ENCODE measurements at places on chromosomes 12 and 14.

DNA sequence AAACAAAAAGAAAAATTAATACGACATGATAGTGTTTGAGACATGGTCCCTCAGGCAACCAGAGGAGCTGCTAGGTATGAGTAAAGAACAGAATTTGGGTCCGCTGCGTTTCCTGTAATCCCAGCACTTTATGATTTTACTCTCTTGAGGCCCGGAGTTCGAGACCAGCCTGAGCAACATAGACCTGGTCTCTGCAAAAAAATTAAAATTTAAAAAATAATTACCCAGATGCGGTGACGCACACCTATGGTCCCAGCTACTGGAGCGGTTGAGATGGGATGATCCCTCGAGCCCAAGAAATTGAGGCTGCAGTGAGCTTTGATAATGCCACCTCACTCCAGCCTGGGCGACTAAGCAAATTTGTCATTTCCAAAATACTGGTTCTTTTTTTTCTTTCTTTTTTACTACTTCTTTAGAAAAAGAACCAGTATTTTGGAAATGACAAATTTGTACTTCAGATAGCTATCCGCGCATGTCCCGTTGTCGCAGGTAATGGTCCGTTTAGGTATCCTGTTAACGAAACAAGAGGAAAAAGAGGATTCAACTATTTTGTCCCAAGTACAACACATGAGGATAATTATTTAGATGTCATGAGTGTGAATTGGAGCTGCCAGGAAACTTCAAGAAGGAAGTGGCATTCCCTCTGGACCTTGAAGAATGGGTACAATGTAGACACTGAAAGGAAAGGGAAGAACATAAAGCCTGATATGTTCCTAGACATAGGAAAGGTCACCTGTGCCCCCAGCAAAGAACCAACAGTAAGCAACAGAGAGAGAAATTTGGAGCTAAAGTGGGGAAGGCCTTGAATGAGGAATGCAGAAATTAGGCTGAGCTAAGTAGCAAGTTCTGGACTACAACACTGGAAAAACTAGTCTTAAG, 1.2 kb upstream of the HECTD1 start:
- peak; percentile 37 for DNase-seq

DNA sequence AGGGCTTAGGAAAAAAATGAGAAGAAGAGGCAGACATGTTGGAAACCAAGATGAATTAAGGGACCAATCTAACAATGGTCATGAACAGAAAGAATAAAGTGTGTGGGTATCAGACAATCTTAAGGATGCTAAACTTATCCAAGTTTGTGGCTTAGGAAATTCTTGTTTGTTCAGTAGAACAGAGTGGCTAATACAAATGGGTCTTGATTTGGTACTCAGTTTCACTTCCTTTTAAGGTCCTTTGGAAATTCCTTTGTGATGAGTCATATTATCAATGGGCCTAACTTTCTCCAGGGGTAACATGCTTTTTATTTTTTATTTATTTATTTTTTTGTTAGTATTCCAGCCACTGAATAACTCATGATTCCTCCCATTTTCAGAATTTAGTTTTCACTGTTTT, 1154.7 kb upstream of the FLRT2 start:
- DNase-seq, result no peak

DNA sequence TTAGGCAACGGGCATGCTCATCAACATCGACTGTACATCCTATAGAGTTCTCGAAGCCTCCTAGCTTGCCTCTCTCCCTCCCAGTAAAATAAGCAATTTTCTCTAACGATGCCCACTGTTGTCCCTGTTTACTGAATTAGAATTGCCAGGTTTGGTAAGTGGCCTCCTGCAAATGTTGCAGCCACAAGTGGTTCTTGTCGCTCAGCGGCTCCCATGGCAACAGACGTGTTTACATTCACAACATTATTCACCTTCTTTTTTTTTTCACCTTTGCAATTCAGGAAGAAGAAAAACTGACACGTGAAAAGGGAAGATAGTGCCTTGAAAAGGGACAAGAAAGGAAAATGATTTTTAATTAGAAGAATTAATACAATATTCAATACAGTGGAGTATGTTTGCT, 100.9 kb upstream of the PKP2 start:
- DNase-seq, result no peak

- no peak for DNase-seq
These were observed 64.7 kb downstream of the SPPL3 start for GRCh38 chr12:120839503-120839902.

DNA sequence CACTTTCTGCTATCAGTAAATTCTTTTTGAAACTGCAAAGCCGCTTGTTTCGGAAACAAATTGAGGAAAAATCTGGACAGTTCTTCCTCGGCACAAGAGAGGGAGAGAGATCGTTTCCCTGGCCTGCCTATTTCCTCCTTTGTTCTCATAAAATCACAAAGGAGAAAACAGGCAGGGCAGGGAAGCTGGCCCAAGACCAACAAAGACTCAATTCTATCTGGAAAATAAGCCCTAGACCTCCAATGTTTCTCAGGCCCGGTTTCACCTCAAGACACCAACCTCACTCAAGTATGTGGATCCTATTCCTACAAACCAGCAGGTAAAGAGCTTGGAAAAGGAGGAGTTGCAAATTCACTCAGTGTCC, 19.5 kb downstream of the DICER1 start:
- DNase-seq, result no peak

DNA sequence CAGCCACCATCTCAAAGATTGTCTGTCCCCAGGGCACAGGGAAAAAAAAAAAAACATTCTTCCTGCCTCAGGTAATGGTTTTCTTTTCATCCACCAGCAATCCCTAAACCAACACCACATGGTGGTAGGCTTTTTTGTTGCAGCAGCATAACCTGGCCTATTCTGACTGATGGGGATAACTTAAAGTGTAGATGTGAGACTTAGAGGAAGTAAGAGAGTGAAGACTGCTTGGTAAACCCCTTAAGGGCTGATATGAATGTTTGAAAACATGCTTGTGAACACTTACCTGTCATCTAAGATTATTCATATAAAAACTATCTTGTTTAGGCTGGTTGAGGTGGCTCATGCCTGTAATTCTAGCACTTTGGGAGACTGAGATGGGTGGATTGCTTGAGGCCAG, 130.2 kb upstream of the RAP1B start:
- DNase-seq, result no peak

DNA sequence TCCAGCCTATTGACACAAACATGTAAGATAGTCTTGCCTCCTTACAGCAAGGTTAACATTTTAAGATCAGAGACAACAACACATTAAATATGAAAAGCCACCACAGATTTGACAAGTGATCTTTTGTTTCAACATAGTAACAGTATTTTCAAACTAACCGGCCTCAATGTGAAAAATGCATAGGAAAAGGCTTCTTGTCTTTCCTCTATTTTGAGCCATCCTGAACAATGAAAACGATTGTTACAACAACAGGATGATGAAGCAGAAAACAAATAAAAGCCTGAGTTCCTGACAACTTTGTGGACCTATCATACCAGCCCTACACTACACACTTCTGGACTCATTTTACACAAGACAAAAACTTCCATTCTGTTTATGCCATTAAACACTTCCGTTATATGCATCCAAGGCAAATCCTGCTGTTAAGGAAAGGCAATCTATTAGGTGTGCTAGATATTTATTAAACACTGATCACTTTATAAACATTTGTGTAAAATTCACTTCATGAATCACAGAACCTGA, 37.3 kb downstream of the BAZ1A start:
- DNase-seq, result no peak

DNA sequence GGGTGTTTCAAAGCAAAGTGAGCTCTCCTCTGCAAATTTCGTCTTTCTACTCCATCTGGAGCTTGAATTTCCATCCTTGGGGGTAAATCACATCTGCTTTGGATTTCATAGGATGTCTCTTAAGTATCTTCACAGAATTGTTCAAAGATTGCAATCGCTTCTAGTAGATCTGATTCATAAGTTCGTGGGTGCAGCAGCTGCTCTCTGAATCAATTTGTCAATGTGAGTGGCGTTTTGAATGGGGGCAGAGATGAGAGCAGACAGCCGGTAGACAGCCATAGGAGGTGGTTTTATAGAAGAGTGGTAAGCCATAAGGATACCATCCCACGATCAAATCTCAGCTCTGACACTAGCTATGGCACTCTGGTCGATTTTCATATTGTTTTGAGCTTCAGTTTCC, 146.0 kb upstream of the RPH3A start:
- DNase-seq, result no peak

DNA sequence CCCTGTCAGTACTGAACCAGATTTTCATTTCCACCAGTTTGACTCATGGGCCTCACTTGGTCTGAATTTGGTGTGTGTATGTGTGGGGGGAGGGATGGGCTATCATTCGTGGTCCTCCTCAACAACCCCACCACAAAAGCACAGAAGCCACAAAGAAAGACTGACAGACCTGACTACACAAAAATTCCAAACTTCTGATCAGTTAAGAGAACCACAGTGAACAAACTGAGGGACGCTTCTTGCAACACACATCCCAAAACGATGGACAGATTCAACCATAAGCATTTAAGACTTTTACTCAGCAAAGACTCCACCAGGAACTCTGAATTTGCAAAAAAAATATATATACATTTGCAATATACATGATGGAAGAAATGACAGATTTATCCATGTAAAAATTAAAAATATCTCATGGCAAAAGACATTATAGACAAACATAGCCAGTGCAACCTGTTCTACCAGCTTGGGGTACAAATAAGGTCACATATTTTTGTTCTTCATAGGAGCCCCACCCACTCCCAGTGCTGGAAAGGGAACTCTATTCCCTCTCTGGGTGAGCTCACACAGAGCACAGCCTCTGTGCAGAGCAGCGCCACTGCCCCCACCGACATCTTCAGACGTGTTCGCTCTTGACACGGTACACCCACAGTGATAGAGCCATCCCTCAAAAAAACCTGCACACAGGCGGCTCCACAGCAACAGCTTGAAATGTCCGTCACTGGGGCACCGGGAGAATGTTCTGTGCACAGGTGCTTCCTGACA, 49.7 kb downstream of the JAG2 start:
- DNase-seq, result no peak

- no peak for DNase-seq
These were observed 76.0 kb downstream of the SYNE3 start for GRCh38 chr14:95440496-95440895.

GRCh38 chr14:81295958-81296923, 75.5 kb upstream of the GTF2A1 start:
- DNase-seq, result no peak

- DNase-seq, result no peak
These were observed 17.1 kb upstream of the ADSS1 start for GRCh38 chr14:104706733-104707607.

- no peak for DNase-seq
These were observed 12.7 kb upstream of the NOXRED1 start for GRCh38 chr14:77436042-77436441.

DNA sequence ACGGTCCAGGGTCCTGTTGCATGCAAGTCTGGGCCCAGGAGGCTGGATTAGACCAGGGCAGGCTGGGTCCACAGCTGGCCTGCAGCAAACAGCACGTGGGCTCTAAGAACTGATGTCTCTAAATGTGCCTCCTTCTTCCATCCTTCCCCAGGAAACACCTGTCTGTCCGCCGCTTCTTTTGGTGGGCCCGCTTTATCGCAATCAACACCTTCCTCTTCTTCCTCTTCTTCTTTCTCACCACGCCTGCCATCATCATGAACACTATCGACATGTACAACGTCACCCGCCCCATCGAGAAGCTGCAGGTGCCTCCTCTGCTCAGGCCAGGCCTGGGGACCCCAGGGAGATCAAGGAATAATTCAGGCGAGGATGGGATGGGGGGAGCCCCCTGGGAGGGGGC, 28.3 kb downstream of the NGB start:
- DNase-seq, result no peak

DNA sequence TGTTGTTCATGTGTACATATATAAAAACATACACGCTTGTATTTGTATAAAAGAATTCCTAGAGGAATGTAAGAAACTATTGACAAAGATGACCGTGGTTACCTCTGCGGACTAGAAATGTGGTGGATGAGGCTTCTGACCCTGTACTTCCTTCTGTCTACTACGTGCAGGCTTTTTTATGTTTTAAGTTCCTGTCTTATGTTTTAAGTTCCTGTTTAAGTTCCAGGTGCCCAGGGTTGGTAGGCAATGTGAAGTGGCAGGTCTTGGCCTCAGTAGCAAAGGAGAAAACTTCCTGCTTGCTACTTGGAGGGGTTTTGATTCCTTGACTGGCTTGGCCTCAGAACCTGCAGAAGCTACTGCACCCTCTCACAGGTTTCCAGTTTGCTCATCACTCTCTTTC, 11.6 kb downstream of the POMT2 start:
- no peak for DNase-seq

- DNase-seq, result no peak
These were observed 53.5 kb upstream of the PPP2R5C start for GRCh38 chr14:101707863-101708620.

DNA sequence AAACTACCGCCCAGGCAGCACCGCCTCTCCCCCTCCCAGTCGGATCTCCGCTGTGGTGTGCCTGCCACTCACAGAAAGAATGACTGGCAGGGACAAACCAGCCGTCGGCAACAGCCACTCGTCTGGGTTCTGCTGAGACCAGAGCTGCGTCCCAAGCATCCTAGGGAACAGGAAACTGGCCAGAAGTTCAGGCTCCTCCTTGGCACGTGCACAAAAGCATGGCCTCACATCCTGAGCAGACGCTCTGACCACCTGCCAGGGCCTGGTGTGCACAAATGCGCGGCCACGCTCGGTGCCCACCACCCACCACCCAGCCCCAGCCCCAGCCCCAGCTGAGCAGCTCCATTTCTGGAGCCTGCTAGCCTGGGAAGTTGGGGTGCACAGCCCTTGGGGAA, 214.8 kb downstream of the DPF3 start:
- DNase-seq, result no peak

- no peak for DNase-seq
These were observed 84.7 kb downstream of the SAMD4A start for GRCh38 chr14:54651649-54652048.

DNA sequence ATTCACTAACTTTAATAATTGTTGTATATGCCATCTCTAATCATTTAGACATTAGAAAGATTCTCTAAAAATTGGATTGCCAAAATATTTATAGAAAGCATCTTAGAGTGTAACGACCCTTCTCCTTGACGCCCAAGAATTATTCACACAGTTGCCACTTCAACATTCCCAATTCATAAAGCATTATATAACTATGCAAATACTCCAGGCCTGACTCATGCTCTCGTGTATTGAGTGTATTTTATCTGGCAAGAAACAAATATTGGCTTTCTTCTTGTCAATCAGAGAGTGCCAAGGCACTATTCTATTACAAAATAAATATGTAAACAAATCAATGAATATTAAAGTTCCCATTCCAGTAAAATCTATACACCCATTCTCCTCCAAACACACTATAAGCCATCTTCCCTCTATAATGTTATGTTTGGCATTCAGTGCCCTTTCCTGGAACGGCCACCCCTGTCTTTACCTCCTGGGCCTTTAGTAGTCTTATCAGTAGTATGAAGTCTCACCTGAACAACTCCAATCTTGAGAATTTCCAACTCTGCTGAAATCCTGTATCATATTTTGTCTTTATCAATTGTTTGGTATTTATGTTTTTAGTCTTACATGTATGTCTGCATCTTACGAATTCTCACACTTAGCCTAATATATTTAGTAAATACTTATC, 182.6 kb downstream of the PIK3C2G start:
- DNase-seq, result no peak
